Aorta (tissue), 5 donors: ENCODE measurements at places on chromosomes 5 and 9.

DNA sequence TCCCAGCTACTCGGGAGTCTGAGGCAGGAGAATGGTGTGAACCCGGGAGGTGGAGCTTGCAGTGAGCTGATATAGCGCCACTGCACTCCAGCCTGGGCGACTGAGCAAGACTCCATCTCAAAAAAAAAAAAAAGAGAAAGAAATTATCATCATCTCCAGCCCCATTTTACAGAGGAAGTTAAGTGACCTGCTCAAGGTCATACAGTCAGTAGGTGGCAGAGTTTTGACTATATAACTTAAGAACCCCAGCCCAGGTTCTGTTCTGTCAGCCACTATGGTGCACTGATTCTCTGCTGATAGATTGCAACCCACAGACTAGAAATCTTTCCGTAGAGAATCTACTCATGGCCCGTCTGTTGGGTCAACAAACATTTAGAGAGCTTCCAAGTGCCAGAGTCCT is 25.7 kb upstream of the DENND1A start:
- H3K27ac ChIP-seq, result no peak overlapping the region
- no peak for DNase-seq
- H3K36me3 ChIP-seq, result no peaks in the 10 kb centered on the region
- H3K4me1 ChIP-seq, result no peaks in the 10 kb centered on the region
- no peaks in the 10 kb centered on the region for H3K27me3 ChIP-seq

DNA sequence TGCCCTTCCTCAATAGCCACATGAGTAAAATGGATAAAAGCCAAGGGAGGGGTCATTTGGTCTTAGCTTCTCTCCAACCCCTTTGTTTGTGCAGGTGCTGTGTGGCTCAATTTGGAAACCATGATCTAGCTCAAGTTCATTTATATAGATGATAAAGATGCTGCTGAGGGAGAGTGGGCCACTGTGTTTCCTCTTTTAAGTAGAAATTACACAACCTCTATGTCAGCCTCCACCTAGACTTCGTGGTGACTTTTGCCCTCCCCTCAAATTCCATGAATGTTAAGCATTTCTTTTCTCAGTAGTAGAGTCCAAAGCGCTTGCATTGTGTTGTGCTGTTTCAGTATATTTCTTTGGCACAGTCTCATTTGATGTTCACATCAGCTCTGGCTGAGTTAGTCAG is 241.4 kb downstream of the ARHGAP26 start:
- no peaks in the 10 kb centered on the region for H3K36me3 ChIP-seq
- H3K4me3 ChIP-seq, result no peak overlapping the region
- H3K27ac ChIP-seq, result no peak overlapping the region
- H3K4me1 ChIP-seq, result peaks cover 2% of the 10 kb centered on the region
- no peaks in the 10 kb centered on the region for H3K27me3 ChIP-seq

DNA sequence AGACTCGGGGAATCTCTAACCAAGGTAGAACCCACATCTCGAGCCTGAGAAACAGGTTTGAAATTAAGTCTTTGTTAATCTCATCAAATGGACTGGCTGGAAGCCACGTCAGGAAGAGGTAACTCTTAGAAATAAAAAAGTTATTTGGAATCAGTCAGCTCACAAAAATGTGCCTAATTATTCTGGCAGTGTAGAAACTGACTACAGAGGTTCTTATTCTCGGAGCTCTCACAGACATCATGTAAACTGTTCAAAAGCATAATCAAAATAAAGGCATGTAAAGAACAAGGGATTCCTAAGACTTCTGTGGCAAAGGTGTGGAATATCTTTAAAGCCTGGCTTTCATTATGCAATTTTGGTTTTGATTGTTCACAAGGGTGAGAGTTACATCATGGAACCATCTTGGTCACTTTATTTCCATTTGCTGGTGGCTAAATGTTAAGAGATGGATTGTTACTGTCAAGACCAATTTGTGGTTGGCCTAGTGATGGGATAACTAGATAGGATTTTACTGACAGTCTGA is 85.1 kb downstream of the OTULIN start:
- peaks cover 2% of the 10 kb centered on the region for H3K36me3 ChIP-seq
- no peak overlapping the region for H3K4me3 ChIP-seq
- peaks cover 1% of the 10 kb centered on the region for H3K4me1 ChIP-seq
- no peak overlapping the region for H3K27ac ChIP-seq
- no peaks in the 10 kb centered on the region for H3K27me3 ChIP-seq
- no peak for DNase-seq

DNA sequence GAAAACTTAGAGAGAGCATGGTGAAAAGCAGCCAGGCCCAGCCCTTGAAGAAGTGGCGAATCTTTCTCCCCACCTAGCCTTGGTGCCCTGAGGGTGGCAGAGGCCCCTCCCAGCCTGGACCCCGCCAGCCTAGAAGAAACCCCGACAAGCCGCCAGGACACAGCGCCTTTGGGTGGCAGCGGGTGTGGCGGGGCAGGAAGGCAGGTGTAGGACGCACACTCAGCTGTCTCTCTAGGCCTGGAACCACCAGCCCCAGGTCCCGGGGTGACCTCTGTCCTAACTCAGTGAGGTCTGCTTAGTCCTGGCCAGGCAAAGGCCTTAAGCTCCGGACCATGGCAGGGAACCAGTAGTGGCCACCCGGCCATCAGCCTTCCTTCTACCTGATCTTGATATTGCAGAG is 178.3 kb downstream of the BARX1 start:
- no peaks in the 10 kb centered on the region for H3K36me3 ChIP-seq
- H3K27me3 ChIP-seq, result no peaks in the 10 kb centered on the region
- no peaks in the 10 kb centered on the region for H3K4me1 ChIP-seq
- DNase-seq, result no peak
- no peak overlapping the region for H3K27ac ChIP-seq

DNA sequence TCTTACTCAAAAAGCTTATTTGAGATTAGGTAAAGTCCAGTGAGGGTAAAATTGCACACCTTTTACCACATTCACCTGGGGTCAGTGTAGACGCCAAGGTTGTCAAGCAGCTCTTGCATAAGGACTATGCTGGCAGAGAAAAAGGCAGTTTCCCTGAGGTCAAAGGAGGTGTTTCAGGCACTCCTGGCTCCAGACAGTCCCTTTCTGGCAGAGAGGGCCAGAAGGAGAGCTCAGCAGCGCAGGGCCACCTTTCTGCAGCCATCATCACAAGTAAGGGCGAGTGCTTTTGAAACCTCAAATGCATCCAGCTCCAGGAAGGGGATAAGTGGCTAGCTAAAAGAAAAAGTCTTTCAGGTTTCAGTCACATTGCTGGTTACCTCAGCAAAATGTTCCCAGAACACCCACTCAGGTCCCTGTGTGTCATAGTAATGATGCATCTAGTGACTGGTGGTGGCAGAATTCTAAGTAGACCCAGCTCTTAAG is 16.7 kb upstream of the IL13 start:
- no peaks in the 10 kb centered on the region for H3K27me3 ChIP-seq
- no peak overlapping the region for H3K4me3 ChIP-seq
- H3K36me3 ChIP-seq, result peaks cover 11% of the 10 kb centered on the region
- no peak overlapping the region for H3K27ac ChIP-seq
- no peaks in the 10 kb centered on the region for H3K4me1 ChIP-seq

DNA sequence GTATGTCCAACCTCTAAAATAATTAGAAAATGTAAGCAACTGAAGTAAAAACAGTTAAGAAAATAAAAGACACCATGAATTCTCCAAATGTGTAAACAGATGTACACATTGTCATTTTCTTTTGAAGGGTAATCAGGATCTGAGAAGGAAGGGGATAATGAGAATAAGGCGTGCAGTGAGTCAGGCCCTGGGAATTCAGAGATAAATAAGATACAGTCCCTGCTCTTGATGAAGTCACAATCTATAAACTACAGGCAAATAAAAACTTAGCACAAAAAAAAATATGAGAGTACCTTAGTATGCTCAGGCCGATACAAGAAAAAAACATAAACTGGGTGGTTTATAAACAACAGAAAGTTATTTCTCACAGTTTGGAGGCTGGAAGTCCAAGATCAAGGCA is 315.3 kb downstream of the DNAH5 start:
- H3K36me3 ChIP-seq, result no peaks in the 10 kb centered on the region
- no peaks in the 10 kb centered on the region for H3K4me1 ChIP-seq
- DNase-seq, result no peak
- H3K4me3 ChIP-seq, result no peak overlapping the region
- H3K27me3 ChIP-seq, result no peaks in the 10 kb centered on the region

GRCh38 chr5:172943283-172943841 is 15.9 kb upstream of the RPL26L1 start:
- peak; percentile 64 for DNase-seq
- H3K4me1 ChIP-seq, result no peaks in the 10 kb centered on the region
- H3K27me3 ChIP-seq, result no peaks in the 10 kb centered on the region
- H3K27ac ChIP-seq, result no peak overlapping the region
- H3K4me3 ChIP-seq, result no peak overlapping the region

DNA sequence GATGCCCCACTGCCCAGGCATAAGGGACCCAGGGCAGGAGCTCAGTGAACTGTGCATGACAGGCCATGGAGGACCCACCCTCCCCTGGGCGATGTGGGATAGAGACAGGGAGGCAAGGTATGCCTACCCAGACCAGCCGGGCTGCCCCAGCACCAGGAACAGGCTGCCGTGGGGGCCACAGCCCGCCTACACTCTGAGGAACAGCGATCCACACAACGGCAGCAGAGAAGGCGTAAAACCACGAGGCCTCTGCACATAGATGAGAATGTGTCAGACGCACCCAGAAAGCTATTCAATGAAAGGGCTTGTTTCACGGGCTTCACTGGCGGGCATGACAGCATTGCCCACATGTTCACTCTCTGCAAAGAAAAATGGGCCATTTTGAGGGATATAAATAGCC is 49.5 kb downstream of the SEMA4D start:
- H3K4me3 ChIP-seq, result no peak overlapping the region
- peak; percentile 58 for DNase-seq

- no peak overlapping the region for H3K27ac ChIP-seq
- no peaks in the 10 kb centered on the region for H3K27me3 ChIP-seq
- no peak for DNase-seq
- no peaks in the 10 kb centered on the region for H3K4me1 ChIP-seq
- H3K4me3 ChIP-seq, result no peak overlapping the region
These were observed 64.8 kb downstream of the ATP10B start for GRCh38 chr5:160787240-160787639.

- no peak overlapping the region for H3K27ac ChIP-seq
- no peak overlapping the region for H3K4me3 ChIP-seq
- H3K36me3 ChIP-seq, result no peaks in the 10 kb centered on the region
- DNase-seq, result peak; percentile 42
These were observed 38.0 kb downstream of the VAV2 start for GRCh38 chr9:133953976-133954709.

DNA sequence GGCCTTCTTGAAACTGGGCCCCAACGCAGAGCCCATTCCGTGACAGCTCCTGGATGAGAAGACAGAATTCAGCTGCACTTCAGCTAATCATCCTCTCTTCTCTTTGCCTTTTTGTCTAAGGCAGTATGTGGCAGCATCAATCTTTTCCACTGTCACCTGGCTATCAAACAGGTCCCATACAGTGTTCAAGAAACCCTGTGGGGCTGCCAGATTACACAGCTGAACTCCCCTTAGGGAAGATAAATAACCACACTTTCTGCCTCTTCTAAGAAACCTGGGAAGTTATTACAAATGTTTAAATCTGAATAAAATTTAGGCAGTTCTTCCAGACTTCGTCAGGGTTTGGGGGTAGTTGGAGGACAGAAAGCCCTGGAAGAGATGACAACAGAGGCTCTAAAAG is 61.0 kb downstream of the SPEF2 start:
- H3K36me3 ChIP-seq, result no peaks in the 10 kb centered on the region
- no peak overlapping the region for H3K27ac ChIP-seq
- H3K4me3 ChIP-seq, result no peak overlapping the region
- no peaks in the 10 kb centered on the region for H3K27me3 ChIP-seq
- DNase-seq, result no peak

DNA sequence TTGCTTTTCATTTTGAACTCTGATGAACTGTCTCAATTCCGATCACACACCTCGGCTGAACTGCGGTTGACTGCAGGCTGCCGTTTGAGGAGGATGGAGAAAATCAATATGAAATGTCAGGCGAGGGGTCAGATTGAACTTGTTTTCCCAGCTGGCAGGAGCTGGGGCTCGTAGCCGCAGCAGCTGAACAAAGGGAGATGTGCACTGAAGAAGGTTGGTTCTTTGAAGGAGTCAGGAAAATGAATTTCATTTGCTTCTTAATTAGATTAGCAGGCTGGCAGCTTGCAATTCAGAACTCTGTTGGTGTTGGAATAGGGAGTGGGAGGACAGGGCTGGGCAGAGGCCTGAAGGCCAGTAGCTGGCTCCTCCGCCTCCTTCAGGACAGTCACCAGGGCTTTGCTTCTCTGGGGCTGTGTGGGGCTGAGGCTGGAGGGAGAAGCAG is 117.4 kb upstream of the GPR151 start:
- H3K27me3 ChIP-seq, result no peaks in the 10 kb centered on the region
- H3K36me3 ChIP-seq, result no peaks in the 10 kb centered on the region
- no peak overlapping the region for H3K4me3 ChIP-seq
- no peak for DNase-seq
- H3K27ac ChIP-seq, result no peak overlapping the region

GRCh38 chr9:99421369-99421768 is 199.3 kb downstream of the SEC61B start:
- no peaks in the 10 kb centered on the region for H3K27me3 ChIP-seq
- H3K27ac ChIP-seq, result no peak overlapping the region
- DNase-seq, result no peak
- H3K4me1 ChIP-seq, result no peaks in the 10 kb centered on the region

GRCh38 chr5:88879724-88880123 is 3.3 kb downstream of the MEF2C start:
- H3K27ac ChIP-seq, result peak overlapping the region; percentile 14
- H3K4me3 ChIP-seq, result peak overlapping the region; percentile 96
- no peak for DNase-seq
- H3K27me3 ChIP-seq, result no peaks in the 10 kb centered on the region

DNA sequence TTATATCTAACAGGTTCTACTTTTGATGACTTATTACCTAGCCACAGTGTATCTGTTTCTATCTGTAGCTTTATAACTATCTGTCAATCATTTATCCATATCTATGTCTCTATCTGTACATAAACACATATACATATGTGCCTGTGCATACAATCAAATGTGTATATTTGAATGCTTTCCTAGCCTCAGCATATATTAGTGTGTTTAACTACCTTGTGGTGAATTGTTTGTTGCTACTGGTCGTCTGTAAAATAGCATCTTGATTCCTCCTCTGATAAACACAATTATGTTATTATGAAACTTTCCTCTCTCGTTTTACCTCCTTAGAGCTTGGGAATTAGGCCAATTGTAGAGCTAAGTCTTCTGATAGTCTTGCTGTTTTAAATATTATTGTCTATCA is 44.4 kb downstream of the PARP8 start:
- no peaks in the 10 kb centered on the region for H3K4me1 ChIP-seq
- H3K4me3 ChIP-seq, result no peak overlapping the region
- H3K27me3 ChIP-seq, result no peaks in the 10 kb centered on the region
- no peaks in the 10 kb centered on the region for H3K36me3 ChIP-seq
- no peak overlapping the region for H3K27ac ChIP-seq

- DNase-seq, result no peak
- no peaks in the 10 kb centered on the region for H3K27me3 ChIP-seq
- H3K27ac ChIP-seq, result no peak overlapping the region
- H3K4me1 ChIP-seq, result no peaks in the 10 kb centered on the region
- H3K4me3 ChIP-seq, result no peak overlapping the region
These were observed 857.1 kb downstream of the TAF11L14 start for GRCh38 chr5:18491349-18491748.
